ENCODE measurements at places on chromosomes 7 and 10.

DNA sequence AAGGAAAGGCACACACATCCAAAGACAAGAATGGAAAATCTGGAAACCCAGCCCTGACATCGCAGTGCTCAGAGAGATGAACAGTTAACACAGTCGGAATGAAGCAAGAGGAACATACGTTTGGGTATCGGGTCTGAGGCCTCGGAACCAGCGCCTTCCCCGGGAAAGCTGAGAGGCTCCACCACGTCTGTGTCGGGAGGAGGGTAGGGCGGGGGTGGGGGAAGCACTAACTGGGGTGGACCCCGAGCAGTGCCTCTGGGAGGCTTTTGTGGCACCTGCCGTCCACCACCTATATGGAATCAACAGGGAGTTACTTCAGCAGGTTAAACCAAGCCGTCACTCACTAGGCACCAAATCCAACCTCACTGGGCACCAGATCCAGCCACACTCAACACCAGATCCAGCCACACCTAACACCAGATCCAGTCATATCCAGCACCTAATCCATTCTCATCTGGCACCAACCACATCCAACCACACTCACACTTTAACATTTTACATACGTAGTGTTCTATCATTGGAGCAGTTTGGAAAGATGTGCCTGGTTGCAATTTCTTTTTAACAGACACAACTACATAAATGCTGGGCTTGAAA, 233.6 kb downstream of the COBL start:
- DNase-seq: no peak

GRCh38 chr10:113007343-113007771, 57.3 kb downstream of the TCF7L2 start:
- no peak for DNase-seq

DNA sequence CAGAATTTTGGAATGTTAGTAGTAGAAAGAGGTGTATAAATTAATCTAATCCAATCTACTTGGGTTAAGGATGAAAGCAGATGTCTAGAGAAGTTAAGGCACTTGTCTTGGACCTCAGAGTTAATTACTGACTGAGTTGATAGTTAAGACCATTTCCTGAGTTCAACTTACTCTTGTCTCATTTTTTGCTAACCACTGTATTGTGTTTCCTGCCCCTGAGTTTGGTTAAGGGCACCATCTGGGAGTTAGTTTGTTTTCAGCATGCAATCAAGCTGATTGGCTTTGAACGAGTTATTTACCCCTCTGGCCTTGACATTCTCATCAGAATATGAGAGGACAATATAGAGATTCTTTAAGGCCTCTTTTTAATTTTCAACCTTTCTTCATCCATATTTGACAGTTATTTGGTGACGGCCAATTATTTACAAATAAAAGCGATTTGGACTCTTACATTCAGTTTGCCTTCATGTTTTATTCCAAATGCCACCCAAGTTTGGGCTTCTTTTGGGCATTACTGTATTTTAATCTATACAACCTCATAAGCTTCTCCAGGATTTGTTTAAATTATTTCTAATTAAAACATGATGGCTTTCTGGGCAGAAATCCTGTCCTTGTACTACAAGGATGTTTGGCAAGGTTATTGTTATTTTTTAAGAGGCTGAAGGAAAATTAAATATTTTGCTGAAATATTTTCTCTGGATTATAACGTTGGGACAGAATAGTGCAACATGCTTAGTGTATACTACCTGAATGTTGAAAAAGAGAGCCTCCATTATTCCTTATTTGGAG, 225.0 kb downstream of the CACNB2 start:
- no peak for DNase-seq

- DNase-seq: no peak
Measured at GRCh38 chr7:140061607-140061930, 1.2 kb downstream of the PARP12 start.

- DNase-seq: peak; percentile 62
Measured at GRCh38 chr7:81776948-81777630, 7.2 kb upstream of the HGF start.

- DNase-seq: no peak
Measured at GRCh38 chr7:128069373-128070364, 38.4 kb upstream of the LRRC4 start.

GRCh38 chr10:70649526-70649925, 22.8 kb upstream of the ADAMTS14 start:
- DNase-seq: no peak
